Activated CD4-positive, alpha-beta T cell treated with anti-CD3 and anti-CD28 coated beads for 1 hour (primary cell): ENCODE measurements at places on chromosomes 12 and 14.

- no peak for DNase-seq
Observed at GRCh38 chr12:23098517-23098916, 473.5 kb downstream of the ETNK1 start.

- no peak for DNase-seq
Observed at GRCh38 chr12:108324351-108325017, 14.6 kb downstream of the CMKLR1 start.

- DNase-seq: no peak
Observed at GRCh38 chr12:125890971-125891370, 825.7 kb downstream of the AACS start.

GRCh38 chr12:9248435-9248834 lies 40.2 kb upstream of the PZP start:
- DNase-seq: no peak
